ENCODE measurements at places on chromosomes 5 and 9. TPM values are rescaled to one million over a fixed set of nuclear protein-coding genes. Genes with fewer than 3 reads are reported as not detected.

SMIM33 gene
- not detected for total RNA-seq

IFNW1 gene
- total RNA-seq = not detected

RAB3C gene
- 45.2 TPM for total RNA-seq

SLC34A3 gene
- total RNA-seq = 0.33 TPM

KIF12 gene
- 249 TPM for total RNA-seq

IRX2 gene
- 1.3 TPM for total RNA-seq

GRCh38 chr9:87515006-87515405 lies 17.3 kb downstream of the DAPK1 start:
- no peaks in the 10 kb centered on the region for H3K27me3 ChIP-seq
- peak overlapping the region; percentile 48 for H3K27ac ChIP-seq
- DNase-seq = no peak
- H3K36me3 ChIP-seq = no peaks in the 10 kb centered on the region
- H3K4me3 ChIP-seq = no peak overlapping the region

GRCh38 chr5:178090856-178091255 lies 22.5 kb upstream of the N4BP3 start:
- H3K27ac ChIP-seq = no peak overlapping the region
- no peaks in the 10 kb centered on the region for H3K27me3 ChIP-seq
- H3K36me3 ChIP-seq = no peaks in the 10 kb centered on the region
- H3K4me3 ChIP-seq = no peak overlapping the region
- H3K4me1 ChIP-seq = no peaks in the 10 kb centered on the region

- H3K4me1 ChIP-seq = no peaks in the 10 kb centered on the region
- no peaks in the 10 kb centered on the region for H3K36me3 ChIP-seq
- no peaks in the 10 kb centered on the region for H3K27me3 ChIP-seq
- no peak overlapping the region for H3K27ac ChIP-seq
- H3K4me3 ChIP-seq = no peak overlapping the region
- no peak for DNase-seq
Observed at GRCh38 chr9:132509928-132510874, 72.2 kb upstream of the BARHL1 start.

DNA sequence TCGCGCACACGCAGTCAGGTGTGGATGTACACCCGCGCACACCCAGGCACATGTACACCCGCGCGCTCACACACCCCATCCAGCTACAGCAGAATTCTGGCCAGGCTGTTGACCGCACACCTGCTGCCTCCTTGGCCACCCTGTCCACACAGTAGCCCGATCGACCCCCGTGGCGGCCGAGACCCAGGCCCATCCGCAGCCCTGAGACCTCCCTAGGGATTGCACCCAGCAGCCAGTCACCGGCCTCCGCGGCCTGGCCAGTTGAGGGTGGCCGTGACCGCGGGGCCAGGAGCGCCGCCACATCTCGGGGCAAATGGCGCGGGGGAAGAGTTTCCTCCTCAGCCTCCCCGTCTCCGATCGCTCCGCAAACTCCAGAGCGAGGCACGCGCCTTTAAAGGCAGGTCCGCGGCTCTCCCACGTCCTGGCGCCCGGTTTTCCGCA lies 774 bp upstream of the ADAMTS16 start:
- H3K27ac ChIP-seq = no peak overlapping the region
- peaks cover 24% of the 10 kb centered on the region for H3K4me1 ChIP-seq
- no peaks in the 10 kb centered on the region for H3K36me3 ChIP-seq
- no peak for DNase-seq
- peak overlapping the region; percentile 30 for H3K4me3 ChIP-seq
- H3K27me3 ChIP-seq = no peaks in the 10 kb centered on the region

GRCh38 chr9:131062969-131063368 lies 33.4 kb upstream of the AIF1L start:
- no peak for DNase-seq
- no peak overlapping the region for H3K27ac ChIP-seq
- H3K36me3 ChIP-seq = no peaks in the 10 kb centered on the region
- H3K27me3 ChIP-seq = no peaks in the 10 kb centered on the region
- no peaks in the 10 kb centered on the region for H3K4me1 ChIP-seq
- no peak overlapping the region for H3K4me3 ChIP-seq

GRCh38 chr9:29214154-29214689 lies 1640.9 kb upstream of the C9orf72 start:
- H3K4me1 ChIP-seq = peaks cover 36% of the 10 kb centered on the region
- DNase-seq = peak; percentile 40
- no peak overlapping the region for H3K27ac ChIP-seq
- H3K36me3 ChIP-seq = no peaks in the 10 kb centered on the region
- H3K27me3 ChIP-seq = no peaks in the 10 kb centered on the region

DNA sequence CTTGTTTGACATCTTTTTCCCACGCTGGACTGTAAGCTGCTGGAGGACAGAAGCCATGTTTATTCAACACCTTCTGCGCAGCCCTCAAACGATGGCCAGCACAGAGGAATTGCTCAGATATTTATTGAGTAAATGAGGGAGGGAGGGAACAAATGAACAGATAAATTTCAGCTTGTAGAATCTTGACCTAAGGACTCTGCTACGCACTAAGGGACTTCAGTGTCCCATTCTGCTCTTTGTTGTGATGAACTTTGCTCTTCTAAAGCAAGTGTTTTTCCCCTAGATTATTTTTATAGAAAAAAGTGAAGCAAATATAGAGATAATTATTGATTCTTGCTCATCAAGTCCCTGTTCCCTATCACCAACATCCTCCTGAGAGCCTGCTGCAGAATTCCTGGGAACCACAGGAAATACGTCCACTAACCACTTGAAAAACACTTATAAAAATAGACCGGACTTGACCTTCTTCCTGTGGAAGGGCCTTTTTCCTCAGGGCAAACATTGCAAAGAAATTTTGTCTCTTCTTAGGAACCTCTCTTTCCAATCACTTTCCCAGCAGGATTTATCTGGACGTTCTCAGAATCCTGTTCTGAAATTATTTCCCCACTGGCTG lies 54.9 kb downstream of the FGF1 start:
- H3K4me3 ChIP-seq = no peak overlapping the region
- no peak for DNase-seq
- H3K27ac ChIP-seq = no peak overlapping the region
- no peaks in the 10 kb centered on the region for H3K27me3 ChIP-seq
- H3K4me1 ChIP-seq = no peaks in the 10 kb centered on the region

GRCh38 chr5:36305571-36306326 lies 4.0 kb upstream of the RANBP3L start:
- H3K4me3 ChIP-seq = no peak overlapping the region
- H3K27ac ChIP-seq = no peak overlapping the region
- H3K27me3 ChIP-seq = no peaks in the 10 kb centered on the region
- H3K36me3 ChIP-seq = no peaks in the 10 kb centered on the region

GRCh38 chr9:13586587-13587374 lies 307.3 kb upstream of the MPDZ start:
- DNase-seq = no peak
- no peaks in the 10 kb centered on the region for H3K4me1 ChIP-seq
- H3K27me3 ChIP-seq = no peaks in the 10 kb centered on the region
- no peaks in the 10 kb centered on the region for H3K36me3 ChIP-seq

DNA sequence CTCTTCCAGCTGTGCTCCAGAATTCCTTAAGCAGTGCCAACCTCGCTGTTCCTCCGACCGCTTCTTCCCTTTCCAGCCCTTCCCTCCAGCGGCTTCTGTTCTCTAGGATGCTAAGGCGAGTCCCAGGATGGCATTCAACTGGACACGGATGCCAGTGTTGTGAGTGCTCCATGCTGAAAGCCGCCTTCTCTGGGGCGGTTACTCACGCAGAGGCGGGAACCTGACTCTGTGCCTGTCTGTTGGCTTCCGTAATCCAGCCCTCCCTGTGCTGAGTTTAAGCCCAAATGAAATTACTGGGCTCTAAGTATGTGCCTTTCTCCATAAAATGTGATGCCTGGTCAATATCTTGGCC lies 20.2 kb downstream of the COL5A1 start:
- no peaks in the 10 kb centered on the region for H3K36me3 ChIP-seq
- H3K4me1 ChIP-seq = no peaks in the 10 kb centered on the region
- no peak overlapping the region for H3K4me3 ChIP-seq

GRCh38 chr9:96158147-96158546 lies 143.8 kb downstream of the HSD17B3 start:
- no peak overlapping the region for H3K4me3 ChIP-seq
- no peak overlapping the region for H3K27ac ChIP-seq
- H3K36me3 ChIP-seq = no peaks in the 10 kb centered on the region
- no peaks in the 10 kb centered on the region for H3K27me3 ChIP-seq

DNA sequence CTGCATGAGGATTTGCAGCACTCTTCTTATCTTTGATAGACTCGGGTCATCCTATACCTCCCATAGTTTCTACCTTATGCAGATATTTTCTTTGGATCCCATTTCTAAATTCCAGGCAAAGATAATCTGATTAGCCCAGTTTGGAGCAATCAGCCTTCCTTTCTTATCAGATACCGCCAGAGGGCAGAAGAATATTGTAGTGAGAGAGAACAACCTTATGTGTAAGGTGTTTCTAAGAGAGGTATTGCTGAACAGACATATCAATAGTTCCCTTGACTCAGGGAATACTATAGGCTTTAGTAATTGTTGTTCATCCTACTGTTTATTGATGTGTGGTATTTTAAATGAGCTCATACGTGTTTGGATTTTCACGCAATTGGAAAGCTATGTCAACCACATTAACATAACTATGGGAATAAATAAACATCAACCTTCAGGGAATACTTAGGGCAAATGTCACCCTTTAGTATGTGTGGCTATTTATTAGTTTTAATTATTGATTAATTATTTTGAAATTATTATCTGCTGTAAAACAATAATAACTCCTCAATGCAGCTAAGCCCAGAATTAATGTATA lies 1435.2 kb upstream of the CDH9 start:
- no peak overlapping the region for H3K27ac ChIP-seq
- H3K27me3 ChIP-seq = no peaks in the 10 kb centered on the region
- DNase-seq = no peak
- H3K36me3 ChIP-seq = no peaks in the 10 kb centered on the region
- H3K4me1 ChIP-seq = no peaks in the 10 kb centered on the region

- H3K27ac ChIP-seq = peak overlapping the region; percentile 14
- no peaks in the 10 kb centered on the region for H3K36me3 ChIP-seq
- no peak overlapping the region for H3K4me3 ChIP-seq
- DNase-seq = no peak
Observed at GRCh38 chr5:119355244-119355638, 578 bp upstream of the TNFAIP8 start.

DNA sequence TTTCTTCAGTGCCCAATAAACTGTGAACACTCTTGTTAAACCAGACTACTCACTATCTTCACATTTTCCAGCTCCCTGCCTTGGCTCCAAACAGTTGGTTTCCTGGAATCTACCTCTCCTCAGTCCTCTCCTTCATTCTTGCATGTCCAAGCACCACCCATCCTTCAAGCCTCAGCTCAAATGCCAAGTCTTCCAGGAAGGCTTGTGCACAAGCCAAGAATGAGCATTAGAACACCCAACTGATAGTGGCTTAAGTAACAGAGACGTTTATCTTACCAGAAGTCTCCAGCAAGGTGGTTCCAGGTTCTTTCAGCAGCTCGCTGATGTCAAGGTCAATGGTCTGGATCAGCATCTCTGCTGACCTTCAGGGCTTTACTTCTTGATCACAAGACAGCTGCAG lies 60.1 kb downstream of the PTPDC1 start:
- DNase-seq = no peak
- no peaks in the 10 kb centered on the region for H3K27me3 ChIP-seq
- H3K4me3 ChIP-seq = no peak overlapping the region
- H3K36me3 ChIP-seq = no peaks in the 10 kb centered on the region

- no peak for DNase-seq
- no peak overlapping the region for H3K4me3 ChIP-seq
- H3K4me1 ChIP-seq = peaks cover 47% of the 10 kb centered on the region
- H3K27me3 ChIP-seq = no peaks in the 10 kb centered on the region
- no peaks in the 10 kb centered on the region for H3K36me3 ChIP-seq
Observed at GRCh38 chr5:138945421-138946240, 70.5 kb upstream of the LRRTM2 start.

DNA sequence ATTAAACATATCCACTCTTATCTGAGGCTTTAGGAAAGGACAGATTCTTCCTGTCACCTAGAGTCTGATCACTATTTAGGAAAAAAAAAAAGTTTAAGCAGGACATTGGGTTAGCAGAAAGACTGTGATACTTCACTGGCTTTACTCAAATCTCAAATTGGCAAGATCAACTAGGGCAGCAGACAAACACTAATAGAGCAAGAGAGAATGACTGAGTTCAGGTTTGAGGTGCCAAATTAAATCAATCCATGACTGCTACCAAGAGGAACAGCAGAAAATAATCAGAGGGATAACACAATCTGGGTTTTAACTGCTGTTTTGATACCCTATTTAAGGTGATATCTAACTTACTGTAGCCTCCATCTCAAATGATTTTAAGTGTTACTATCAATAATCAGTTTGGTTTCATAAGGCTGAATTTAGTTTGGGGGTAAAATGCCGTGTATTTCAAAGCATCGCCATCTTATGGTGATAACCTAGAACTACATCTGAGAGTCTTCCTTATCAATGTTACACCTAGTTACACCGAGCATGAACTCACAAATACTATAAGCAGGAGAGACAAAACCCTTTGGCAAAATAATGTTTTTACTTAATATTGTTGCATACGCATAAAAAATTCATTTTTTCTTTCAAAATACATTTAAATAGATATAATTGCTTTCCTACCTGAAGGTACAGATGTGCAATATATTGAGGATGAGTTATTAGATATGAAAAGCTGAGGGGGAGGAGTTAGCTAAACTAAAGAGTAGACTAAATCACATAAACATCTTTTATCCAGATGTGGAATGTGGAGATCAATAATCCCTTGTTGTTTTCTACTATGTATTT lies 286.4 kb upstream of the CDH12 start:
- no peaks in the 10 kb centered on the region for H3K4me1 ChIP-seq
- H3K36me3 ChIP-seq = no peaks in the 10 kb centered on the region
- no peak for DNase-seq
- no peak overlapping the region for H3K27ac ChIP-seq

Data from body of pancreas (tissue), 4 donors.